CD8-positive, alpha-beta memory T cell (primary cell): ENCODE measurements at places on chromosomes 3 and 15. TPM values are rescaled to one million over a fixed set of nuclear protein-coding genes. Genes with fewer than 3 reads are reported as not detected.

GRCh38 chr3:123821920-123822319 is 62.2 kb downstream of the MYLK start:
- no peak overlapping the region for H3K4me3 ChIP-seq
- H3K27ac ChIP-seq: no peak overlapping the region
- no peaks in the 10 kb centered on the region for H3K36me3 ChIP-seq
- H3K27me3 ChIP-seq: no peaks in the 10 kb centered on the region
- no peak for DNase-seq

- H3K4me1 ChIP-seq: no peaks in the 10 kb centered on the region
- no peaks in the 10 kb centered on the region for H3K27me3 ChIP-seq
- DNase-seq: no peak
Observed at GRCh38 chr3:175059788-175060187, 200.7 kb downstream of the NAALADL2 start.

DNA sequence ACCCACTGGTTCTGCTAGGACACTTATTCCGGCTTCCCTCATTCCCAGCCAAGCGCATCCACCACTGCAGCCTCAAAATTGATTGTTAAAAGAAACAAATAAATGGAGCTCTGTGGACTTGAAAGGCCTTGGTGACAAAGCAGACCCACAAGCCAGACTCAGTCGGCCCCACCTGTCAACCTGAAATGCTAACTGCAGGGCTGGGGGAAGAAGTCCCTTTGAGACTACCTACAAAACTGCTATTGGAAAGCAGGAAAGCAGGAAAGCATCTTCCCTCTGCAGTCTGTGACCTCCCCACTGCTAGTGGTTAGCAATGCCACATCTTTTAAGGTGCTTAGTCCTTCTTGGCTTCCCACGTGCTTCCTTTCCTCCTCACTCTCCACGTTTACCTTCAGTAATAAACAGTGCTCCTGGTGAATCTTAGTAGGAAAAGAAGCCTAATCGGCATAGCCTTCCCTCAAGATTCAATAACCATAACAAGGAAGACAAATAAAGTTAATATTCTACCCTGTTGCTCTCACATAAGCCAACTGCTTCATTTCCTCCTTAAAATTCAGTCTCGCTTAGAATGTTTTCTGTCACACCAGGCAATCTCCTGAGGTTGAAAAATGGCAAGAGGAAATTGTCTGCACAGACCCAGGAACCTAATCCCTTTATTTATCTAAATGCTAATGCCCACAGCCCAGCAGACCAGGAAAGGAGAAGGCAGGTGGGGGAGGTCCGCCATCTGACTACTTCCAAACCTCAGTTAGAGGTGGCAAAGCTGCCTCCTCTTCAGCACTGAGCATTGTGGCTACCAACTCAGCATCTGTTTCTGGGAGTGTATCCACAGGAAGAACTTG is 296.2 kb downstream of the NEK10 start:
- no peak overlapping the region for H3K4me3 ChIP-seq
- DNase-seq: no peak
- H3K27me3 ChIP-seq: no peaks in the 10 kb centered on the region
- no peaks in the 10 kb centered on the region for H3K36me3 ChIP-seq

GRCh38 chr3:100389025-100389424 is 11.9 kb downstream of the TOMM70 start:
- peaks cover 11% of the 10 kb centered on the region for H3K36me3 ChIP-seq
- no peak for DNase-seq
- peaks cover 4% of the 10 kb centered on the region for H3K4me1 ChIP-seq
- H3K27me3 ChIP-seq: no peaks in the 10 kb centered on the region
- no peak overlapping the region for H3K4me3 ChIP-seq

DNA sequence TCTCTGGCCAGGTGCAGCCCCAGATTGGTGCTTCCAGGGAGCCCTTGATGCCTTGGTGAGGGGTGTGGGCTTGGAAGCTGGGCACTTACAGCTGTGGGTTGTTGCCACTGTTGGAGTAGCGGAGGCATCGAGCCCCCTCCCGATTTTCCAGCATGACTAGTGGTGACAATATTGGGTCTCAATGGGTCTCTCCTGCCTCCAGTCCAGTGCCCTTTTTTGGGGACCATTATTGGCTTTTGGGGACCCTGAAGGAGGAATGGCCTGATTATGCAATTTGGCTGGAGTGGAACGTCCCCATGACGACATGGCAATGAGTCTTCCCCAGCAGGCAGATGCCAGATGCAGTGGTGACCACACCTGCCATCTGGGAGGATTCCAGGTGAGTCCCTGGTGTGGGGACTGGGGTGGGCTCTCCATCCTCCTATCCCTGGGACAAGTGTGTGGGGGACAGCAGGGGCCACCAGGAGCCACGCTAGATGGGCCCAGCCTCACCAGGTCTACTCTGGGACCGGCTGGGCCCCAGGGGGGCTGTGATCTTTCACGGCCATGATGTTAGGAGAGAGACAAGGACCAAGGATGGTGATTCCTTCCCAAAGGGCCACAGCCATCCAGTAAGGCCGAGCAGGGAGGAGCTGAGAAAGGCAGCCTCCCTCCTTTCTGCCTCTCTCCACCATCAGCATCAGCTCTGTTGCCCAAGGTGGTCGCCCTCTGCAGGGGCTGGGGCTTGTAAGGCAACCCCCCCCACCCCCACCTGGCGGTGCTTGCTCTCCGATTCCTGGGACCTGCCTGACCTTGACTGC is 196.8 kb downstream of the GOLGA6L6 start:
- H3K27ac ChIP-seq: no peak overlapping the region
- no peaks in the 10 kb centered on the region for H3K27me3 ChIP-seq
- DNase-seq: no peak
- no peak overlapping the region for H3K4me3 ChIP-seq

- no peak for DNase-seq
- no peaks in the 10 kb centered on the region for H3K27me3 ChIP-seq
- no peaks in the 10 kb centered on the region for H3K36me3 ChIP-seq
- peaks cover 83% of the 10 kb centered on the region for H3K4me1 ChIP-seq
Observed at GRCh38 chr3:71397046-71397445, 186.5 kb downstream of the FOXP1 start.

- H3K27me3 ChIP-seq: no peaks in the 10 kb centered on the region
- DNase-seq: no peak
- H3K4me1 ChIP-seq: no peaks in the 10 kb centered on the region
- H3K4me3 ChIP-seq: no peak overlapping the region
- H3K36me3 ChIP-seq: peaks cover 47% of the 10 kb centered on the region
- H3K27ac ChIP-seq: no peak overlapping the region
Observed at GRCh38 chr3:47337656-47338055, 43.2 kb upstream of the PTPN23 start.

GRCh38 chr15:82568986-82569385 is 28.7 kb upstream of the RPS17 start:
- H3K4me1 ChIP-seq: no peaks in the 10 kb centered on the region
- DNase-seq: no peak
- H3K27me3 ChIP-seq: peaks cover 3% of the 10 kb centered on the region
- H3K27ac ChIP-seq: no peak overlapping the region
- no peaks in the 10 kb centered on the region for H3K36me3 ChIP-seq

DNA sequence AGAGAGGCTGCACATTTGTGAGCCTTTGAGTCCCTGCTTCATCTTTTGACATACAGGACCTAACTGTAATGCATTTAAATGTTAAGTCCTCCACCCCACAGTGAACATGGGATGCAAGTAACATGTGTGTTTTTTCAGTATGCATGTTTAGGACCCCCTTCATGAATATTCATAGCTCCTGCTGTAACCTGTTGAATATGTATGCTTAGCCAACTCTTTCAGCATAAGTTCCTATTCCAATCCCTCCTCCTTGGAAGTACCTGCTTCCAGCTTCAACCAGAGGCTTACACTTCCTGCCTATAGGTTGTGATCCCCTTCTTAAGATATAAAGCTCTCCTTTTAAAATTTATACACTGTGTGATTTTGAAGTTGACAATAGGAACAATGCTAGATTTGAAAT is 36.9 kb upstream of the GNB4 start:
- H3K4me1 ChIP-seq: no peaks in the 10 kb centered on the region
- H3K4me3 ChIP-seq: no peak overlapping the region
- no peak for DNase-seq
- no peaks in the 10 kb centered on the region for H3K27me3 ChIP-seq

DNA sequence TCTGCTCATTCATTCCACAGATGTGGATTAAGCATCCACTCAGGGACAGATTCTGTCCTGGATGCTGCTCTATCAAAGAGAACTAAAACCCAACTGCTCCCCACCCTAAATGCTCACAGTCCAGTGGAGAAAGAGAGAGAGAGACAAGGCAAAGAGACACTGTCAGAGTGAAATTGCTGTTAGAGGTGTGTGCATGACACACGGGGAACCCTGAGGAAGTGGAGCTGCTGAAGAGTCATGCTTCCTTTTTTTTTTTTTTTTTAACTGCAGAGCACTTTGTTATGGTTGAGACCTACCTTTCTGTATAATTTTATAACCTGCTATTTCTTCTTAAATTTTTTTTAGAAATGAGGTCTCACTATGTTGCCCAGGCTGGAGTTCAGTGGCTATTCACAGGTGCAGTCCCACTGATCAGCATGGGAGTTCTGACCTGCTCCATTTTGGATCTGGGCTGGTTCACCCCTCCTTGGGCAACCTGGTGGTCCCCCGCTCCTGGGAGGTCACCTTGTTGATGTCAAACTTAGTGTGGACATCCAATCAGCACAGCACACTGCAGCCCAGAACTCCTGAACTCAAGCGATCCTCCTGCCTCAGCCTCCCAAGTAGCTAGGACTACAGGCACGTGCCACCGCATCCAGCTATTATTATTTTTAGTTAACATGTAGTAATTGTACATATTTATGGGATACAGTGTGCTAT is 18.2 kb upstream of the PSTPIP1 start:
- no peaks in the 10 kb centered on the region for H3K27me3 ChIP-seq
- H3K4me1 ChIP-seq: peaks cover 4% of the 10 kb centered on the region
- no peak overlapping the region for H3K27ac ChIP-seq
- no peak overlapping the region for H3K4me3 ChIP-seq
- no peak for DNase-seq
- no peaks in the 10 kb centered on the region for H3K36me3 ChIP-seq

DNA sequence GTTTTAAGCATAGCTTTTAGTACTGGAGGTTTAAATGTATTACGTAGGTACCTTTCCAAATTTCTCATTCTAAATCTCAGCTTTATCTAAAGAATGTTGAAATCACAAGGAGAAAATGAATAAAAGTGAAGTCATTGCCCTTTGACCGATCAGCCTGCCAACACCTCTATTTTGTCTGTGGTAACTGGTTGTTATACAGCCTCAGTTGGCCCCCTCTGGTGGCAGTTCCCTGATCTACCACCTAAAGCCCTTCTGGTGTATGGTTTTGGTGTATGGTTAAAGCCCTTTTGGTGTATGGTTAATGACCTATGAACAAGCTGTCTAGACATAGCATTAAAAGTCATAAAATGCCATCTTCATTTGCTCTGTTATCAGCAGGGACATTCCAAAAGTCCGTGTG is 378.2 kb upstream of the AZI2 start:
- no peak overlapping the region for H3K27ac ChIP-seq
- H3K4me3 ChIP-seq: no peak overlapping the region
- DNase-seq: no peak
- no peaks in the 10 kb centered on the region for H3K36me3 ChIP-seq
- H3K27me3 ChIP-seq: no peaks in the 10 kb centered on the region
- no peaks in the 10 kb centered on the region for H3K4me1 ChIP-seq

DNA sequence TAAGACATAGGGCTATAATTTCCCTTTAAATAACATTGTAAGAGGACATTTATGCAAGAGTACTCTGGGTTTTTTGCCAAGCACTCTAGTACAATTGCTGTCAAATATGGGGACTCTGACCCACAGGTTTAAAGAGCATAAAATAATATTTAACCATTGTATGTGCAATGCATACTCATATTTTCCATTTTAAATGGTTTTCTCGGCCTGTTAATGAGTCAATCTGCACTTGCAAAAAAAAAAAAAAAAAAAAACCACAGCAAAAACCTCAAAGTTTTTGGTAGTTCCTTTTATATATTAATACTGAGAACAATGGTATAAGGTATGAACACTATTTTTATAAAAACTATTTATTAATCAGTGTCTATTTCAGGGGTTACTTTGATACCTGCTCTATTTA is 304.0 kb upstream of the CBLB start:
- no peak for DNase-seq
- no peaks in the 10 kb centered on the region for H3K27me3 ChIP-seq
- no peak overlapping the region for H3K27ac ChIP-seq
- no peak overlapping the region for H3K4me3 ChIP-seq

- H3K27me3 ChIP-seq: no peaks in the 10 kb centered on the region
- H3K27ac ChIP-seq: no peak overlapping the region
- DNase-seq: no peak
- no peaks in the 10 kb centered on the region for H3K4me1 ChIP-seq
- H3K4me3 ChIP-seq: no peak overlapping the region
Observed at GRCh38 chr15:101028321-101028720, 109.2 kb downstream of the LRRK1 start.

DNA sequence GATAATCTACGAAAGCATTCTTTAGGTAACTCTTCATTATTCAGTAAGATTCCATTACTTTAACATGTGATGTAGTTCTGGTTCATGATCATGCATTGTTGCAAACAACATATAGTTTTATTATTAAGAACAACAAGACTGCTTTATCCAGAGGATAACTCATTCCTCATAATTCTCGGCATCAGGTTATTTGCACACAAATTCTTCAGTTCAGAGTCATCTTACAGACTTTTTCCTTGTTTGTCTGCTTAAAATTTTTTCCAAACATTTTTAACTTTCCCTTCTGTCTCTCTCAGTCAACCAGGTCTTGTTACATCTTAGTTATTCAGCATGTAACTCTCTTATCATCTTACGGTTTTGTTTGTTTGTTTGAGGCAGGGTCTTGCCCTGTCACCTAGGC is 60.1 kb downstream of the VGLL3 start:
- H3K4me3 ChIP-seq: no peak overlapping the region
- no peak overlapping the region for H3K27ac ChIP-seq
- H3K27me3 ChIP-seq: no peaks in the 10 kb centered on the region
- no peaks in the 10 kb centered on the region for H3K36me3 ChIP-seq
- no peak for DNase-seq
- no peaks in the 10 kb centered on the region for H3K4me1 ChIP-seq

DNA sequence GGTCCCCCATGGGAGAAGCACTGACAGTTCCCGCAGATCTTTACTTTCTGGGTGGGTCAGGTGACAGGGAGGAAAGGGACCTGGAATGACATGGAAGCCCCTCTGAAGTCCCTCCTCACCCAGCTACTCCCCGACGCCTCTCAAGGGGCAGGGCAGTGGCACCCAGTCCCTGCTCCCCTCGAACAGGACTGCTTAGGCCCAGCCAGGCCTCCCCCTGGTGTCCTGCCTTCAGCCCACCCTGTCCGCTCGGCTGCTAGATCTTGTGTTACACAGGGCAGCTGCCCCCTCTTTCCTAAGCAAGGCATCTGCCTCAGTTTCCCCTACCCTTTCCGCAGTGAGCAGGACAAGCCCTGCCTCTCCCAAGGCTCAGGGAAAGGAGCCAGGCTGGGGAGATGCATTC is 226.5 kb downstream of the XXYLT1 start:
- DNase-seq: no peak
- H3K27me3 ChIP-seq: no peaks in the 10 kb centered on the region
- H3K4me3 ChIP-seq: no peak overlapping the region
- no peak overlapping the region for H3K27ac ChIP-seq
- H3K36me3 ChIP-seq: no peaks in the 10 kb centered on the region

Gene FGF12
- total RNA-seq: not detected

Gene CHST2
- 2.9 TPM for total RNA-seq

Gene KLHL40
- total RNA-seq: not detected

Gene CCR5
- total RNA-seq: 2.6 TPM

Gene MFAP1
- total RNA-seq: 50.1 TPM

Gene SLC25A20
- total RNA-seq: 31.5 TPM

Gene GPR156
- 0.04 TPM for total RNA-seq

Gene FHIT
- 4.1 TPM for total RNA-seq

Gene HRG
- not detected for total RNA-seq
